Mucosa of descending colon (tissue), 3 donors: ENCODE measurements at places on chromosomes 4 and X. TPM values are rescaled to one million over a fixed set of nuclear protein-coding genes. Genes with fewer than 3 reads are reported as not detected.

FAM53A gene
- total RNA-seq, result 0.65 TPM

TBX22 gene
- not detected for total RNA-seq

MAP3K15 gene
- 0.23 TPM for total RNA-seq

DCX gene
- 0.22 TPM for total RNA-seq

ACE2 gene
- total RNA-seq, result 23.2 TPM

CXorf65 gene
- not detected for total RNA-seq

FHIP1A gene
- 53.1 TPM for total RNA-seq

CENPE gene
- total RNA-seq, result 2.8 TPM

GAGE12J gene
- not detected for total RNA-seq

NRK gene
- 0.20 TPM for total RNA-seq

TMPRSS11A gene
- total RNA-seq, result not detected

GUCY1B1 gene
- total RNA-seq, result 6.2 TPM

NLGN3 gene
- total RNA-seq, result 0.46 TPM

CD38 gene
- total RNA-seq, result 3.8 TPM

CSAG1 gene
- total RNA-seq, result not detected

GIMD1 gene
- not detected for total RNA-seq

DRD5 gene
- total RNA-seq, result not detected

DGAT2L6 gene
- not detected for total RNA-seq

SMIM31 gene
- 37.8 TPM for total RNA-seq

PLA2G12A gene
- total RNA-seq, result 45.3 TPM

SLITRK4 gene
- 0.29 TPM for total RNA-seq

OPN1MW2 gene
- not detected for total RNA-seq

LANCL3 gene
- 4.3 TPM for total RNA-seq

MTM1 gene
- total RNA-seq, result 42.2 TPM

GSX2 gene
- total RNA-seq, result not detected

XAGE1B gene
- not detected for total RNA-seq

MAGEB2 gene
- total RNA-seq, result not detected

GCNA gene
- 2.0 TPM for total RNA-seq

GPRASP3 gene
- 2.2 TPM for total RNA-seq

MCUB gene
- 6.6 TPM for total RNA-seq

SUPT20HL2 gene
- total RNA-seq, result not detected

LRIT3 gene
- not detected for total RNA-seq

HMX1 gene
- not detected for total RNA-seq

SLC49A3 gene
- 14.1 TPM for total RNA-seq

CFI gene
- 3.3 TPM for total RNA-seq

LUZP4 gene
- total RNA-seq, result not detected

ATP2B3 gene
- total RNA-seq, result 0.07 TPM

MTMR8 gene
- 16.2 TPM for total RNA-seq

ATP11C gene
- total RNA-seq, result 10.8 TPM

SLC2A9 gene
- 8.1 TPM for total RNA-seq

SOX3 gene
- total RNA-seq, result not detected

MAGEA12 gene
- total RNA-seq, result not detected

FRG2 gene
- total RNA-seq, result not detected

DMD gene
- total RNA-seq, result 11.2 TPM
